ENCODE measurements at places on chromosomes 2 and 18. TPM values are rescaled to one million over a fixed set of nuclear protein-coding genes. Genes with fewer than 3 reads are reported as not detected.

GCG gene
- not detected for total RNA-seq

ZNF892 gene
- 3.9 TPM for total RNA-seq

KCNJ3 gene
- not detected for total RNA-seq

ANKRD30BL gene
- total RNA-seq = not detected

RNF138 gene
- 19.3 TPM for total RNA-seq

MBP gene
- total RNA-seq = 14.1 TPM

GTF2A1L gene
- total RNA-seq = 0.29 TPM

RAB31 gene
- 32.8 TPM for total RNA-seq

AQP12A gene
- total RNA-seq = not detected

RGPD4 gene
- total RNA-seq = not detected

IL1A gene
- total RNA-seq = 4.5 TPM

CGREF1 gene
- 3.4 TPM for total RNA-seq

HAAO gene
- not detected for total RNA-seq

TGOLN2 gene
- 231 TPM for total RNA-seq

CCDC148 gene
- 1.2 TPM for total RNA-seq

SLC14A1 gene
- total RNA-seq = 0.34 TPM

AMER3 gene
- total RNA-seq = not detected

ABCA12 gene
- 0.12 TPM for total RNA-seq

KIAA1328 gene
- total RNA-seq = 2.3 TPM

TSN gene
- total RNA-seq = 53.3 TPM

FAM237A gene
- total RNA-seq = not detected

ITM2C gene
- 47.2 TPM for total RNA-seq

NGEF gene
- total RNA-seq = 0.47 TPM

HSBP1L1 gene
- total RNA-seq = 5.6 TPM
